ENCODE measurements at places on chromosomes 7 and 10.

DNA sequence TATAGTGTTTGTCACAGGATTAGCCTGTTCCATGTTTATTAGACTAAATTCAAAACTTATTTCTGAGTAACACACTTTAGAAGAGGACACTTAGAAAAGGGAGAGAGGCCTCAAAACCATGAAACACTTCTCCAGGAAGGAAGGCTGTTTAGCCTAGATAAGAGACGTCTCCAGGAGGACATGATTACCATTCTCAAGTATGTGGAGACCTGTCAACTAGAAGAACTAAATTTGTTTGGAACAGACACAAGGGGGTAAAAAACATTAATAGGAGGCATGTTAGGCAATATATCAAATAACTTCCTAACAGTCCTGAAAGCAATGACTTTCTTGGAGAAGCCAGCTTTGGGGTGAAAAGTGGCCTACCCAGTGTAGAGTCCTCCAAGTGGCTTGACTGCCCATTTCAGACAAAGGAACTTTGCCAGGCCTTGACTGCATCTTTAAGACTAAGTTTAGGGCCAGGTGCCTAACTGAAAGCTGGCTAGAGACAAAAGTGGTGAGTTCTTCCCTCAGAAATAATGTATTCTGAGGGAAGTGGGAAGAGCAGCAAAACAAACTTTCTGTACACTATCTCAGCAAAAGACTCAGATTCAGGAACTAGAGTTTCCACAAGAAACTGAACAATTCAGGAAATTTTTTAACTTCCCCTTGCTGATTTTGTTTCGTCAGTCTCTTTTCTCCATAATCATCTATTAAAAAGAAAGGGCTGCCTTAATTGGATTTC lies 11.8 kb downstream of the NCOA4 start:
- DNase-seq = no peak

DNA sequence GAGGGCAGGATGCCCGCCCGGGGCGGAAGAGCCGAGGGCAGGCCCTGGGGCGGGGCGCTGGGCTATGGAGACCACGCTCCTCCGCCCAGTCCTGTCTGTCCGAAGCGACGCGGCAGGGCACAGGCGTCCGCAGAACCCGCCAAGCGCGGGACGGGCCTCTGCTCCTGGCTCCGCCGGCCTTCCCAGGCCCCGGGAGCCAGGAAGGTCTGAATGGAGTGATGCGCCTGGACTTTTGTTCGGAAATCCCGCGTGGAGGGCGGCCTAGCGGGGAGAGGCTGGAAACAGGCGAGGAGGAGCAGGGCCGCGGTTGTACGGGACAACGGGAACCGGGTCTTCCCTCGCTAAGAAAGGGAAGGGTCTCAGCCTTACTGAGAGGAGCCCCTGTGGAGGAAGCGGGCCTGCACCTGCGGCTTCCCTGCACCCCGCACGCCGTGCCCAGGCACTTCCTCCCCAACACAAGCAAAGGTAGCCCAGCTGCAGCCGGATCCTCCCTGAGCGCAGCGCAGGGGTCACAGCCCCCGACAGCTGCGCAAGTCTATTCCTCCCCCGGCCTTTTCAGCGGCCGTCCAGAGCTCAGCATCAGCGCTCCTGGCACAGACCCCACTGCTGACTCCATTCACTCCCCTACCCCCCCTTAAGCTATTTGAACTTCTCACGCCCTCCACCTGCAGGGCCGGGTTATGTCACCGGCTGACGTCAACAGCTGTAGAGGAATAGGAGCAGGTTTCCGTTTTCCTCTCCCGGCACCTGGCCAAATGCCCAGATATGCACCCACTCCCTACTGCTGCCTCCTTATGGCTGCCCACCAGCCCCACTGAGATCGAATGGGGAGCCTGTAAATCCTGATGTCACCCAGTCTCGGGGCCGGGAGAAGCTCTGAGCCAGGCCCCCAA lies 143.2 kb upstream of the RET start:
- DNase-seq = no peak

- DNase-seq = no peak
Measured at GRCh38 chr7:127380479-127380878, 12.0 kb downstream of the ZNF800 start.

DNA sequence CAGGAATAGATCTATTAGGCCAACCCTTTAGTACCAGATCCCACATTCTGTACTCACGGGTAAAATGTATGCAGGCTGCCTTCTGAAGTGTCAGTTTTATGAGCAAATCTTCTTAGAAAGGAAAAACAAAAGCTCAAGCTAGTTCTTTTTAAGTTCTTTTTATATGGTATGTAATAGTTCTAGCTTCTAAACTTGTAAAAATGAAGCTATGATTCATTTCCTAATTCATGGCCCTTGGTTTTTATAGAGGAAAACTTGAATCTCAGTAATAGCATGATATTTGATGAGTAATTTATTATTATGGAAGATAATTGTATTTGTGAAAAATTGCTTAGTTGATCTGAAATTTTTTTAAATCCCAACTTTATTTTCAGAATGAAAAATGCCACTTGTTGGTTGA lies 54.3 kb downstream of the SLK start:
- no peak for DNase-seq

GRCh38 chr7:120842121-120842621 lies 15.8 kb downstream of the TSPAN12 start:
- DNase-seq = no peak

- DNase-seq = no peak
Measured at GRCh38 chr7:50727072-50727471, 55.6 kb downstream of the GRB10 start.

DNA sequence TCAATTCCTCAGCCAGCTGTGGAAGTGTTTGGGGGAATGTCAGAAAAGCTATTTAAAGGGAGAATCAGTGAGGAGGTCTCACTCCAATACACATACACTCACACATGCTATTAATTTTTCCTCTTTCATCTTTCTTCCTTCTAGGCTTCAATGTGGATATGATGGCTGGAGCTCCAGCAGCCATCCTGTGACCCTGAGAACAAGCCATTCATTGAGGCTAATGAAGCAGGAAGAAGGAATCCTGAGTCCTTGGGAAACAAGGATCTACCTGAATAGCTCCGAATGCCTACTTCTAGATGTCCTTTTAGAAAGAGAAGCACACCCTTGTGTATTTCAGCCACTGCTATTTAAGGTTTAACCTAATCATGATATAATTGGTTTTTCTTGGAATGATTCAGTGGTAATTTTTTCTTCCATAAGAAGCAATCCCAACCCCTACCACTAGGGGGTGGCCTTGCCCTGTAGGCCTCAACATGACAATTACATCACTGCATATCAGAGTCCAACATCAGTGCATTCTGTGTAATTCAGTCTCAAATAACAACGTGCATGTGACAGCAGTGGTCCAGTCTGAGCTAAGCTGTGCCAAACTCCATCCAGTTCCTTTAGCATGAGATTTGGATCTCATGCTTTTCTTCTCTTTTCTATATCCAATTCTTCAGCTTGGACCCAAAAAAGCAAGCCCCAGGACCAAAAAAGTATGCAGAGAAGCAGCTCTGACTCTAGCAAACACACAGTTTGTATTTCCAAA lies 85.3 kb upstream of the ANKRD1 start:
- DNase-seq = no peak

DNA sequence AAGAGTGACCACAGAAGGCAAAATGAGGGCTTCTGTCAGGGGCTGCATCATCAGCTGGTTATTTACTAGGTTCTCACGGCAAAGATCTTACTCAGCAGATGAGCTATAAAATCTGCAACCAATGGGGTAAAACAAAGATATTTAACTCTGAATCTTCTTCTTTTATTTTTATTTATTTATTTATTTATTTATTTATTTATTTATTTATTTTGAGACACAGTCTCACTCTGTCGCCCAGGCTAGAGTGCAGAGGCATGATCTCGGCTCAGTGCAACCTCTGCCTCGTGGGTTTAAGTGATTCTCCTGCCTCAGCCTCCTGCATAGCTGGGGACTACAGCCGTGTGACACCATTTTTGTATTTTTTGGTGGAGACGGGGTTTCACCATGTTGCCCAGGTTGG lies 11.3 kb downstream of the C10orf143 start:
- DNase-seq = no peak

DNA sequence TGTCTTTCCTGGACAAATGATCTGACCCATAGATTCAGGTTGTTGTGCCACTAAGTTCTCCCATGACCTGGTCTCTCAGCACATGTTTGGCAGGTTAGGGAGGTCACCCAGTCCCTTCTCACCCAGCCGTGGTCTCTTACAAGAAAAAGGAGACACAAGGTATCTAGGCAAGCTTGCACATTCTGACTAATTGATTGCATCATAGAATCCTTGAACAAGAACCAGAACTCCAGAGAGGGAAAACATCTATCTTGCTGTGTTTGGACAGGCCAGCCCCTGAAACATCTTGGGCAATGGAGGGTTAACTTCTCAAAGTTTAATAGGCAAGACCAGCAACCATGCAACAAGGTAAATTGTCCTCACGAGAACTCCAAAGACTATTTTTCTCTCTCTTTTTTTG lies 8.5 kb upstream of the HK1 start:
- no peak for DNase-seq

- DNase-seq = no peak
Measured at GRCh38 chr10:76299501-76299900, 868.1 kb downstream of the LRMDA start.

DNA sequence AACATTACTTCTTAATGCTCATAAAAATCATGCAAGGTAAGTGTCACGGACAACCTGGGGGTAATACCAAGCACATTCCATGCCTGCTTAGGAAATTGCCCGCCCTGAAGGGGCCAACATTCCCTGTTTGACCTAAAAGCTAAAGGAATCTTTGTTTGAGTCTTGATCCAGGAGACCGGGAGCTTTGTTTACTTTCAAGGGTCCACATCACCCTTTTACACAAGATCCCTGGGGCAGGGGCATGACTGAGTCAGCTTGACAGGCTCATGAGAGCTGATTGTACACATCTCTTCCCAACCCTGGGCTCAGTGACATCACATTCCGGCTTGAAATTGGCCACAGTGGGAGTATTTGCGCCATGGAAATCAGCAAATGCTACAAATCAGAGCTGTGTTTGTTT lies 248.1 kb upstream of the HABP2 start:
- no peak for DNase-seq

DNA sequence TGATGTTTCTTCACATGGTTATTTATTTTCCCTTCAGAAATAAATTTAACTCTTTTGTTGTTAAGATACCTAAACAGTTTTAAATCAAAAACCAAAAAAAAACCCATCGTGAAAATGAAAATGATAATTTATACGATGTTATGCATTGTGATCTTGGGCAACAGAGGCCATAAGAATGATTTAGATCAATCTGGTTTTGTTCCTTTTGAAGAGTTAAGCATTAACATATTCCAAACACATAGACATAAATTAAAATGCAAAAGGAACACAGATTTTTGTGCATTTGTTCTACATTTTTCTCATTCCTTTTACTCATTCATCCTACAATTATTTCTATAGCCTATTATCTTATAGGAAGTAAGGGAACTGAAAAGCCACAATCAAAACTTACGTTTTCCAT lies 226.1 kb upstream of the SEMA3D start:
- DNase-seq = no peak

GRCh38 chr7:43385856-43386255 lies 197.1 kb upstream of the STK17A start:
- no peak for DNase-seq

DNA sequence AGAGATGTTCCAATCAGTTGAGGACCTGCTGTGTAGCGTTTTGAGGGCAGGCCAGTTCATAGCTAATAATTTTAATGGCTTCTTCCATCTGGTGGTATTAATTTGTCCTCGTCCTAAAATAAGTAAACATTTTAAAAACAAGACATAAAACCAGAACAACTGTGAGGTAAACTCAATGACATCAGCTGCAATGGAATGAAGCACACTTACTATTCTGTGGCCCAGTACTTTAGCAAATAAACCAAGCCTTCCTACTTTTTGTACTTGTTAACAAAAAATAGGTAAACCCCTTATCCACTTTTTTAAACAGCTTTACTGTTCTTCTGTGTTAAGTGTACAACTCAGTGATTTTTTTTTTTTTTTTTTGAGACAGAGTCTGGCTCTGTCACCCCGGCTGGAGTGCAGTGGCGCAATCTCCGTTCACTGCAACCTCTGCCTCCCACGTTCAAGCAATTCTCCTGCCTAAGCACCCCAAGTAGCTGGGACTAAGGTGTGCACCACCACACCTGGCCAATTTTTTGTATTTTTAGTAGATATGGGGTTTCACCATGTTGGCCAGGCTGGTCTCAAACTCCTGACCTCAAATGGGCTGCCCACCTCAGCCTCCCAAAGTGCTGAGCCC lies 28.9 kb upstream of the FZD1 start:
- no peak for DNase-seq

DNA sequence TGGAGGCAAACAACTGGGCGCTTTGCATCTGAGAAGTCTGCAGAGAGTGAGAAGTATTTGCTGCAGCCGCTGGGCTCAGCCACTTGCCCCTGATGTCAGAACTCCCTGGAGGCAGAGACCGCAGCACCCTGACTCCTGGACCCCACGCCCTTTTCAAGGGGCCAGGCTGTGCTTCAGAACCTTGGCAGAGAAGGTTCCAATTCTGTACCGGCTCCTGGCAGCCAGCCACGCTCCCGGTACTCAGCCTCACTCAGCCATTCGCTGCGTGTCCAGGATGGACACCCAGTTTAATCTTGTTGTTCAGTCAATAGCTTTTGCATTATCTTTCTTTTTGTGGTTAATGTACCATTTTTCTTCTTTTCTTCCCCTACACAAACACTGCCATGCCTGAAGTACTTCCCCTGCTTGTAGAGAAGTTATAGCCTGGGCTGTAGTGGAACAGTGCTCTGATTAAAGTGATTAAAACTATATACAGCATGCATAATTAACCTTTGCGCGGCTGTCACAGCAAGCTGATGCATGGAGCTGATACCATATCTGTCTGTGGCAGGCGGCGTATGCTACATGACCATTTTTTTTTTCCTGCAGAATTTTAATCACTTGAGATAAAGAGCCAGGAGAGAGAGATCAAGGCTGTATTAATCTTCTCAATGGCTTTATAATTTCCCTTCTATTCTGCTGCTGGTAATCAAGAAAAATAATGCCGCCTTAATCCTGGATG lies 578.5 kb downstream of the SDK1 start:
- no peak for DNase-seq

DNA sequence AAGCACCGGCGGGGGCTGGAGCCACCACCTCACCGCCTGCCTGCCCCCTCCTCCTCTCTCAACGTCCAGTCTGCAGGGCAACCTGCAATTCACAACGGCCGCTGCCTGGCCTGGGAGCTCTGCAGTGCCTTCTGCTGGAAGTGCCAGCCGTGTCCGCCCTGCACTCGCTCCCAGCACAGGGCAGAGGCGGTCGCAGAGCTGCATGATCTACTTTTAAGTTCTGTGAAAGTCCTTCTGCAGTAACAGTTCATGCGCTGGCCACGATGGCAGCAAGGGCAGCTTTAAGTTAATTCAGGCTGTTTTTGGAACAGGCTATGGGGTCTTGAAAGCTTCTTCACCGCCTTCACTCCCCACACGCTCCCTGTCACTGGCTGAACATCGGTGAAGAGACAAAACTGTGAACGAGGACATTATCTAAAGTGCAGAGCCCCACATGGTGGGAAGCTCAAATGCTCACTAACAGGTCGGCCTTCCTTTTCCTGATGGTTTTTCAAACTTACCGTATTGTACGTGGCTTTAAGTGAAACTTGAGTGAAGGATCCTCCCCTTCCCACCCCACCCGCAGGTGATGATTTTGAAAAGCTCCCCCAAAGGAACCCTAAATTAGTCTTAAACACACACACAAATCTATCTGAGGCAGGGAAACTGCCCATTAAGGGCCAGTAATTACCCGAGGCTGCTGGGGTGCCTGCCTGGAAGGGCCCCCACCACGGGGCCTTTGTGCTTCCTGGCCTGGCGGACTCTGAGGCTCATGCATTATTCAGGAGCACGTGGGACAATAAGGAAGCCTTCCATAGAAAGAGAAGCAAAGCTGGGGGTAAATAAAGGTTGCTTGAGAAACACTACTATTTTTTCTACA lies 504.3 kb downstream of the DNAJB6 start:
- no peak for DNase-seq
